ENCODE measurements at places on chromosomes 2 and 18.

- no peak for DNase-seq
Measured at GRCh38 chr18:40810372-40810771, 1144.7 kb upstream of the PIK3C3 start.

GRCh38 chr18:77111951-77112746 lies 20.4 kb downstream of the MBP start:
- peak; percentile 77 for DNase-seq

DNA sequence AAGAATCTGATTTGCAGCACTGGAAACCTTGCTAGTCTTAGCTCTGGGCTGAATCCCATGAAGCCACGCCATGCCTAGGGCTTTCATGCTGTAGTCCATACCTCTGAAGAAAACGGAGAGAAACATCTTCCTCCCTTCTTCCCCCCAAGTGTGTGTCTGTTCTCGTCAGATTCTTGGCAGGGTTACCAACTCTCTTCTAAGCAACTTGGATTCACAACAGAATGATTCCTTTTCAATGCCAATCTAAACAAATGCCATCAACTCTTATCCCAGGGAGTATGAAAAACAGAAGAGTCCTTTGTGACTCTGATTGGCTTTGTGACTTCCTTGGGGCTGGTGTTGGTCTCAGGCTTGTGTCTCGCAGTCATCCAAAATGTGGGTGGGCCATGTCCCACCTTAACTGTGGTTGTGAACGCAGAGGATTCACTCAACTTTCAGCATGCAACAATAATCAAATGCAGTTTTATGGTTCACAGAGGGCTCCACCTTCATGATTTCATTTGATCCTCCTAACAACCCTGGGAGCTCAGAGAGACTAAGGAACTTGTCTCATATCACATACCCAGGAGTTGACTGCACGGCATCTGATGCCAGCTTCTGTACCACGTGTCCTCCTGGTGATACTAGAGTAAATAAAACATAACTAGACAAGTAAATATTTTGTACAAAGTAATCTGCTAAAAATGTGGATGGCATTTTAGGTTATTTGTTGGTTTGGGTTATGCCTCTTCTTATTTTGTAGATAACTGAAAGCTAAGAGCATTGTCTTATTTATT lies 186.0 kb upstream of the TNP1 start:
- no peak for DNase-seq

DNA sequence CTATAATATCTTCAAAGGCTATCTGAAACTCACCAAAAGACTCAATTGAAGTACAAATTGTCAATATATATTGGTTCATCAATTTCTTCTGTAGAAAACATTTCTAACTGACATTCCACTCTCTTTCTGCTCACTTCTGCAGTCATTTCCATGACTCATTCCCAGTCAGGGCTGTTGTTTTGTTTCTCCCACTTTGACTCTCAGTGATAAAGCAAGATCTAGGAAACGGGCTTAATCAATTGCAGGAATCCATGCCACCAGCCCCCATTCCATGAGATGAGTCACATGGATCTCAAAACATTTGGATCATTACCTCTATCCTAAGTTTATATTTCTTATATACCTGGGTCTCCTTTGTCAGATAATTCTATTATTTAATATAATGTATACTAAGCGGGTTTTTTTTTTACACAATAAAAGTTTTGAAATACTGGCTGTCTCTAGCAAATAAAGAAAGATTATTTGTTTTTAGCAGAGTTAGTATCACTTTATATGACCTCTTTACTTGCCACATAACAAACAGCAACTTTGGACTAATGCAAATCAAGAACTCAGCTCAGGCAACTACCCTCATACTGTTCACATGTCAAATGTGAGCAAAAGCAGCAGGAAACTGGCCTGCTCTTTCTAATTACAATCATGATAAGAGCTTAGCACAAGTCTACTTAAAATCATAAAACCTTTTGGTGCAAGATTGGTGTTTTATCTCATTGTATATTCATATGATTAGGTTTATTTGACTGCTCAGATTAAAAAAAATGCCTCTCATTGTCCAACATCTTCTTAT lies 251.1 kb upstream of the PIK3C3 start:
- DNase-seq = no peak

DNA sequence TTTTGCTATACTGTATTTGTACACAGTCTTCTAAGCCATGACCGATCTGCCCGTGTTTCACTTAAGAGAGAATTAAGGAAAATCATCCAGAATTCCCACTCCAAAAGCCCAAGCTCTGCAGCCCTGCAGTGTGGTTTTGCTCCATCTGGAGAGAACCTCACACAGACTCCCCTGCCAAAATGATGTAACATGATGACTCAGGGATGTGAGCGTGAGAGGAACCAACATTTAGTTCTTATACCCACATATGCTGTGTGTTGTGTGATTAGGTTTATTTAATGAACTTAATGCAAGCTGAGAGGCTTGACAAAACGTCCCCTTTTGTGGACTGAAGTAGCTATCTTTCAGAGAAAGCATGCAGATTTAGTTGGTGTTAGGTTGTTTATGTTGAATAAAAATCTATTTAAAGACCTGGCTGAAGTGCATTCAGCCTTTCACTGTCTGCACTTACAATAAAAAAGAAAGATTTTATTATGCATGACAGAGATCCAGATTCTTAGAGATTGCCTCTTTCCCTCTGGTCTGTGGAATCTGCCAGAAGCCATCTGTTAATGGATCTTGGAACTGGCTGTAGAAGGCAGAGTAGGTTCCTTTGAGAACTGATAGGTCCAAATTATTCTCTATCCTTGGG lies 6.3 kb downstream of the RAB12 start:
- peak; percentile 75 for DNase-seq

GRCh38 chr18:269480-270095 lies 1.7 kb upstream of the THOC1 start:
- DNase-seq = no peak

DNA sequence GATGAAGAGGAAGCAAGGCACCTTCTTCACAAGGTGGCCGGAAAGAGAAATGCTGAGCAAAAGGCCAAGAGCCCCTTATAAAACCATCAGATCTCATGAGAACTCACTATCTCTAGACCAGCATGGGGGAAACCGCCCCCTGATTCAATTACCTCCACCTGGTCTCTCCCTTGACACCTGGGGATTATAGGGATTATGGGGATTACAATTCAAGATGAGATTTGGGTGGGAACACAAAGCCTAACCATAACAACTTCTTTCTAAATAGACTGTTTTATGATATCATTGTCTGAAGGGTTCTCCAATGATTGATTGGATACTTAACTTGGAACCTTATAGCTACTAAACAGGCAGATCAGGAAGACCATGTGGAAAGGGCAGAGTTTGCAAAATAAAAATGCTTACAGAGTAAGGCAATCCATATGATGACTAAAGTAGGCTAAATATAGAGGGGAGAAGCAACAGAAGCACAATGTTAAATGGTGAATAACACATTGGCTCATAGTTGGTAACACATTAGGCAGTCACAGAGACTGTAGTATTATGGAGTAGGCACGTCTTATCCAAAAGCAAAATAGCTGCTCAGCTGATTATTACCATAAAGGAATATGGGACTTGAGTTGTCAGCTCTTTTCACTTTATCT lies 179.0 kb downstream of the BARD1 start:
- no peak for DNase-seq

DNA sequence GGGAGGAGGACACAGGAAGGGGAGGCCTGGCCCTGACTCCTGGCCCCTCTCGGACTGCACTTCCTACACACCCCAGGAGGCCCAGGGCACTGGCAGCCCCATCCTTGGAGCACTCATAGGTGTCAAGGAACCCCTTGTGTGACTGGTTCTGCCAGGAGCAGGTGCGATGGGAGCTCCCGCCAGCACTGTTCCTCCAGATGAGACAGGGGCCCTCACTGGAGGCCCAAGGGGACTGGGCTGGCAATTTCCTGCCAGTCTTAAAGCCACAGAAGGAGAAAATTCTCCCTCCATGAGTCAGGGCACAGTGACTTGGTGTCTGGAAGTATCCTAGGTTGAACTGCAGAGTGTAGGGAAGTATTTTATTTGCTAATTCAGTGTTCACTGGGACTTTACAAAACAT lies 42.8 kb upstream of the MAL start:
- DNase-seq = no peak

DNA sequence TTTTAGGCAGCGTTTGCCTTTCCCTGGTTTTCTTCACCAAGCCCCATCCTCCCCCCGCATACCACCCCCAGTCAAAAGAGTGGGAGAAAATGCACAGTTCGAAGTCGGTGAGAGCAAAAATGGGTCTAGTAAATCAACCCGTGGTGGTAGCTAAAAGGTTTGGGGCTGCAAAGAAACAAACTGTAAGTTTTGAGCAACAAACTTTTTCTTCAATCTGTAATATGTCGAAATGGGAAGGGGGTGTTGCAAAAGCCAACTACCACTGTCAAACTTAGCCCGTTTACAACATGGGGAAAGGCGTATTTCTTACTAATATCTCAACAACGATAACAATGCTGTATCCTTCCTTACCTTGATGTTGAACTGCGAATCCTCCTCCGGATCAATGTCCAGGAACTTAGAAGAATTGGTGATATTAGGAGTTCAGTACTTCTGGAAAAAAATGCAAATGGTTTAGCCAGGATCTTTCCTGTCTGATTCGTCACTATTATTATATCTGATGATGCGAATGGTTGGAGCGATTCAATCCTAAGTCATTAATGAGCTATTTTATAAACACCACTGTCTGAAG lies 2.4 kb upstream of the SATB2 start:
- DNase-seq = peak; percentile 52

All from suppressor macrophage treated with lipopolysaccharide for 4 hours (primary cell).